ENCODE measurements at places on chromosomes 3 and 15. TPM values are rescaled to one million over a fixed set of nuclear protein-coding genes. Genes with fewer than 3 reads are reported as not detected.

IQCF5 gene
- not detected for total RNA-seq

SRGAP3 gene
- 2.2 TPM for total RNA-seq

ANKRD63 gene
- total RNA-seq, result not detected

TUSC7 gene
- not detected for total RNA-seq

ZNF502 gene
- total RNA-seq, result 6.5 TPM

ADAMTS17 gene
- total RNA-seq, result not detected

WDR93 gene
- under 0.01 TPM for total RNA-seq

CYP11A1 gene
- not detected for total RNA-seq

MYO5A gene
- total RNA-seq, result 19.0 TPM

ACP3 gene
- total RNA-seq, result 3.9 TPM

All from epithelial cell of alveolus of lung (primary cell).